ENCODE measurements at places on chromosomes 12 and 14.
A peak's percentile ranks its signal among the peaks of the same experiment; 100 is the strongest.

GRCh38 chr14:100317912-100318808, 5.0 kb upstream of the SLC25A47 start:
- peak; percentile 74 for DNase-seq

- DNase-seq = no peak
These were observed 8.7 kb upstream of the RNASE4 start for GRCh38 chr14:20675669-20676068.

GRCh38 chr12:31230004-31230403, 95.9 kb downstream of the SINHCAF start:
- no peak for DNase-seq

- peak; percentile 58 for DNase-seq
These were observed 5.7 kb downstream of the RAB35 start for GRCh38 chr12:120110550-120111501.

GRCh38 chr14:26206640-26207039, 391.2 kb downstream of the NOVA1 start:
- no peak for DNase-seq

DNA sequence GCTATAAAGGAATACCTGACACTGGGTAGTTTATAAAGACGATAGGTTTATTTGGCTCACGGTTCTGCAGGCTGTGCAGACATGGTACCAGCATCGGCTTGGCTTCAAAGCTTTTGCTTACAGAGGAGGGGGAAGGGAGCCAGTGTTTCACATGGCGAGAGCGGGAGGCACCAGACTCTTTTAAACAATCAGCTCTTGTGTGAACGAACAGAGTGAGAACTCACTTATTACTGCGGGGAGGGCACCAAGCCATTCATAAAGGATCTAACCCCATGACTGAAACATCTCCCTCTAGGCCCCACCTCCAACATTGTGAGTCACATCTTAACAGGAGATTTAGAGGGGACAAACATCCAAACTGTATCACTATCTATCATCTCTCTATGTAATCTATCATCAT, 227.4 kb downstream of the TMEM132D start:
- no peak for DNase-seq

DNA sequence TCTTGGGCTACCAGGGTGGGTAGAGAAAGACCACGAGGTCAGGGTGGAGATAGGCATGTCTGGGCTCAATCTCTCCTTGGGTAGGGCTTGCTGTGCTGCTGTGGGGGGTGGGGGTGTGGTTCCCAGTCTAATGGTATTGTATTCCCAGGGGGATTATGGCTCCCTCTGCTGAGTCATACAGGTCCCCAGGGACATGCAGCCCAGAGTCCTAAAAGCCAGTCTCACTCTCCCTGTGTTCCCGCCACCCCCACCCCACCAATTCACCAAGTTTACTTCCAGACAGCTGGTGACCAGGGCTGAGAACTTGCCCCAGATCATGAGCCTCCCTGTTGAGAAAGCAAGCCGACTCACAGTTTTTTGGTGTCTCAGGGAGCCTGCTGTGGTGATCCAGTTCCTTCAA, 367.6 kb downstream of the C12orf75 start:
- DNase-seq = no peak

DNA sequence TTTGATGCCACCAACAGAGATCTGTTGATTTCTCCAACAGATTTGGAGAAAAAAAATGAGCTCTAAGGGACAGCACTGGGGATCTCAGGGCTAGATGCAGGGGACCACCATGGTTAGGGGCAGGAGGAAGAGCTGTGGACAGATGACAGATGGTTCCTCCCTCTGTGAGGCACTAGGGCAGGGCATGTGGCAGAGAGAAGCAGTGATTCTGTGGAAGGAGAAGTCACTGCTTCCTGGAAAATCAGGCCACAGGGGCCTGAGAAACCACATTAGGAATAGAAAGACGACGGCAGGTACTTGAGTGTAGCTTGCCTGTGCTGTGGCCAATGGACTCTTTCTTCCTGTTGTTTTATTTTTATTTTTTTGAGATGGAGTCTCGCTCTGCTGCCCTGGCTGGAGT, 24.9 kb upstream of the TMED2 start:
- DNase-seq = no peak

DNA sequence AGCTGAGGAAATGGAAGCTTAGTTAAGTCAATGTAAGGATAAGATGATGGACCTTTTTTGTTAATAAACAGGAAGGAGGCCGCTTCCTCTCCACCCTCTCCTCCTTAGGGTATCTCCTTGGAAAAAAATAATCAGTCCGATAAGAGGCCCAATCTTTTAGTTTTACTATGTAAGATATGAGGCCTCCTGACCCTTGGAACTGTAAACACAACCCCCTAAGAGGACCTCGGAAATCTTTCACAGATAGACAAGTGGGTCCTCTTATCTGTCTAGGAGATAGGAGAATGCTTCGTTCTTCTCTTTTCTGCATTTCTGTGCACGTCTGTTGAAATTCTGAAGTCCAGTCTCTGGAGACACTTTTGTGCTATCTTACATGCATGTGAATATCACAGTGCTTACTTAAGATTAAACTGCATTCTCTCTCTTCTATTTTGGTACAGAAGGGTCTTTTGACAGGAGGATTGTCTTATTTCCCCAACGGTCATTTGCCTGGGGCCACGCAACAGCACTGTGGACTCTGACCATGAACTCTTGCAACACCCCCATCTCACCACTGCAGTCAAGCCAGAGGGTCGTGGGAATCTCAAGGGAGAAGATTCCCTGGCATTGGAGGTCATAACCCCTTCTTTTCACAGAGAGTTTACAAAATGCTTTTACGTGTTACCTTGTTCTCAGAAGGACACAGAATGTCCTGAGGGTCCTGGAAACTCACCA, 313.0 kb upstream of the RTL1 start:
- no peak for DNase-seq

GRCh38 chr14:77618381-77618970, 2.0 kb upstream of the SPTLC2 start:
- no peak for DNase-seq

DNA sequence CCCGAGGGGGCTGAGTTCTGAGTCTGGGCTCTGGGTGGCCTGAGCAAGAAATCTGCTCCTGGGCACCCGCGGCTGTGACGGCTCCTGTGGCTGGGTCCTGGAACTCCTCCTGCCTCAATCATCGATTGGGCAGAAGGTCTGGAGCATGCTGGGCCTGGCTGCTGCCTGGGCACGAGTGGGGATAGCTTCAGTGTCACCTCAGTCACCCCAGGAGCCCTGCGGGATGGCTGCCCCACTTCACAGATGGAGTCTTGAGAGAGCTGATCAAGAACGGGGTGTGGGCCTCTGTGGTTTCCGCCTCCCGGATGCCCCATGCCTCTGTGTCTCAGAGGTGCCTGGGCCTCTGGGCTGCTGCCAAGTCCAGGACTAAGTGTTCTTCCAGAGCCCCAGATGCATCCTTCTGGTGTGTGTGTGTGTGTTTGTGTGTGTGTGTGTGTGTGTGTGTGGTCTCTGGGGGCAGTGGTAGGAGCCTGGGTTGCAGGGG, 185.6 kb upstream of the C14orf180 start:
- DNase-seq = peak; percentile 80

DNA sequence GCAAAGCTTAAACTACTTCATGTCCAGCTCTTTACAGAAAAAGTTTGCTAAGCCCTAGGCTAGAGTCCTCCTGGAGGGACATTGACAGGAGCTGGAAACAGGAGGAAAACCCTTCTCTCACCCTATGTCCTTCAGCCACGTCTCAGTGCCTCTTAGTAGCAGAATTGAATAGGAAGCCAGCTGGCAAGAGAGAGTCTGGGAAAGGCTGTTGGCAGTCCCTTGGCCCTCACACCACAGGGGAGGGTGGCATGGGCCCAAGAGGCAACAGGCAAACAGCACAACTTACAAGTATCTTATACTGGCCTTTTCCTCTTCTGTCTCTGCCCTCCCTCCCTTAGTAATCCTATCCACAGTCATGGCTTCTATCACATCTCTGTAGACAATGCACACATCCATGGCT, 27.7 kb upstream of the DHRS2 start:
- DNase-seq = no peak

- DNase-seq = peak; percentile 81
These were observed at the start of gene TOMM20L for GRCh38 chr14:58395812-58396788. TSS of gene TOMM20L (plus strand) at chr14:58395930. CDS start at chr14:58395958, 28 bp downstream.

DNA sequence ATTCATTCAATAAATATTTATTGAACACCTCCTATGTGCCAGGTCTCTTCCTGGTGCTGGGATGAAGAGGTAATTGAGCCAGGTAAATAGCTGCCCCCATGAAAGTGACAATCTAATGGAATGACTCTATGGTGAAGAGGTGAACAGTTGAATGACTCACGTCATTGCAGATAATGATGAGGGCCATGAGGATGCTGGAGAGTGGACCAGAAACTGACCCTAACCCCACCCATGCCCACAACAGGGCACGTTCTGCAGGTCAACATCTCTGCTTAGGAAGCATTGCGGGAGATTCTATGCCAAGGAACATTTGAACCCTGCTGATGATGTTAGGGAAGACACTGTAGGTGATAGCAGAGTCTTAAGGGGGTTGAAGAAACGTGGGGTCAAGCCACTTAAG, 788.9 kb upstream of the TBX3 start:
- DNase-seq = no peak

- no peak for DNase-seq
These were observed 93.7 kb downstream of the TESC start for GRCh38 chr12:117005417-117006046.

GRCh38 chr12:124881123-124881522, 17.5 kb upstream of the SCARB1 start:
- no peak for DNase-seq

- no peak for DNase-seq
These were observed 16.8 kb downstream of the ATP5MC2 start for GRCh38 chr12:53659011-53659551.

DNA sequence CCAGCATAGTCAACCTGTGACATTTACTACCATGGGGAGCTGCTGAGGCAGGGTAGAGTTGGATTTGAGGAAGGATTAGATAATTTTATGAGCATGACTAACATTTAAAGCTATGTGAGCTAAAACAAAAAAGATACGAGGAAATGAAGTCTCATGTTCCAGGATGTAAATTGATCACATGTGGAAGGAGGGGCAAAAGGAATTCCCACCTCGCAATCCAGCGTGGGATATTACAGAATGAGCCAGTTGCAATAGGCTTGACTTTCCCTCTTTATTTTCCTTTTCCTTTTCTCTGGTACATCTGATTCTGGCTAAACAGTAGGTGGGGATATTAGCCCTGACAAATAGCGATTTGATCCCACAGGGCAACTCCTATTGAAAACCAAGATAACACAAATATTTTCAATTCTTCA, 214.9 kb upstream of the HMGA2 start:
- no peak for DNase-seq

DNA sequence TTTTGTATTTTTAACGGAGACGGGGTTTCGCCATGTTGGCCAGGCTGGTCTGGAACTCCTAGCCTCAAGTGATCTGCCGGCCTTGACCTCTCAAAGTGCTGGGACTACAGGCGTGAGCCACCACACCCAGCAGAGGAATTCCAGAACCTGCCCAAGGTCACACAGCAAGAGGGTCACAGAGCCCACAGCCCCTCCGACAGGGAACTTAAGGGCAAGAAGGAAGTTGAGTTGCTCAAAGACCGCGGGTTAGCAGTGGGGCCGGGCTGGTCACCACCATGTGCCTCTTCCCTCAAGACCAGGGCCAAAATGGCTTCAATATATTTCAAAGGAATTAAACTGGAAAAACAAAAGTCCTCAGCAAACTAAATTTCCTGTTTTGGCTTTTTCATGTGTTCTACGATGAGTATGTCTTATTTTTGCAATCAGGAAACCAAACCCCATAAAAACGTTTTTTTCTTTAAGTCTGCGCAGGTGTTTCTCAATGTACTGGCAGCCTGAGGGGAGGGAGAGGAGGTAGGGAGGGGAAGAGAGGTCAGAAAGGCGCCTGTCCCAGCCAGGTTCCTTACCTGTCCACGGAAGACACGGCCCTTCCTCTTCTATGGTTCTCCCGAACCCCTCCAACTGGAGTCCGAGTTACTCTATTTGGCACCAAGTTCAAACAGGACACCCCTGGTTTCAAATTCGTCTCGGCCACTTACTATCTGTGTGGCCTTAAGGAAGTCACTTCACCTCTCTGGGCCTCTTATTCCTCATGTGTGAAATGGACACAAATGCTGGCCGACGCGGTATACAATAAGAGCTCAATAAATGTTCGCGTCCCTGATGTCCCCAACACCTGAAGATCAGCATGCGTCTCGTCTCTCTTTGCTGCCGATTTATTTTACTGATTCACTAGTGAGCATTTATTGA, 778 bp downstream of the SLC8B1 start:
- peak; percentile 27 for DNase-seq

- no peak for DNase-seq
These were observed 3.7 kb upstream of the SELPLG start for GRCh38 chr12:108637222-108637971.

DNA sequence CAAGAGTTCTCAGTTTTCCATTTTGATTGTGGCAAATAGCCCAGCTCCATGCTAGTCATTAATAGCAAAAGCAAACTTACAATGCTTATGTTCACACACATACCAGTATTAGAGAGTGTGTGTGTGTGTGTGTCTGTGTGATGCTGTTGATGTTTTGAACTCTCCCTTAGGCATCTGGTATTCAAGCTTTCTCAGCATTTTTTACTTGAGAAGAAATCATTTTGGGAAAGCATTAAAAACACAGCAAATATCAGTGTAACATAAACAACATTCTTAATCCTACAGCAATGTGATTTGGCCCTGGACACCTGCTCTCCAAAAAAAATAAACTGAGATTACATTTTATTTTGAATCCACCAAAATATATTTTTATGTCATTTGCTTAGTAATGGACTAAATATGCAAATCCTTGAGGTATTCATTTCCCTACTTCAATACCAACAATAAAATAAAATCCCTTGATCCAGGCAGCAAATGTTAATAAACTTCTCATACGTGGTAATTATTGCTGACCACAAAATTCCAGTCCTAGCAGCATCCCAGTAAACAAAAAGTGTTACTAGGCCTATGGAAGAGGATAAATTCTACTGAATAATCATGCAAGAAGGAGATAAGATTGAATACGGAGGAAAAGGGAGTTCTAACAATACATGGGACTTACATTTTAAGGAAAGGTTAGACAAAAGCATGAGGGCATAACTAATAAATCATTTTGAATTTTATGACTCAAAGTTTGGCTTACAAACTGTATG, 249.5 kb upstream of the CLEC14A start:
- DNase-seq = no peak

DNA sequence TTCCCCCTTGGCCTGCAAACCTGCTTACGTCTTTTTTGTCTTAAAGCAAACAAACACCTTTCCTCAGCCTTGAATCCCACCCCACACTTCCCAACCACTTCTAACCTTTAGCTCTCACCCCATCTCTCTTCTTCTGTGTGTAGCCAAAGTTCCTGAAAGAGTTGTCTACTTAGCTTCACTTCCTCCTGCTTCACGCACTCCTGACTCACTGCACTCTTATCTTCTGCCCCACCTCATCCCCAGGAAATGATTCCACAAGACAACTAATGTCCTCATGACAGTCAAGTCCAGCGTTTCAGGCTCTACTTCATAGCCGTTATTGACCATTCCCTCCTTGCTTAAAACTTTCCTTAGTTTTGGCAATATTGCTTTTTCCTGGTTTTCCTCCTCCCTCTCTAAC, 22.4 kb downstream of the EIF2B2 start:
- no peak for DNase-seq

DNA sequence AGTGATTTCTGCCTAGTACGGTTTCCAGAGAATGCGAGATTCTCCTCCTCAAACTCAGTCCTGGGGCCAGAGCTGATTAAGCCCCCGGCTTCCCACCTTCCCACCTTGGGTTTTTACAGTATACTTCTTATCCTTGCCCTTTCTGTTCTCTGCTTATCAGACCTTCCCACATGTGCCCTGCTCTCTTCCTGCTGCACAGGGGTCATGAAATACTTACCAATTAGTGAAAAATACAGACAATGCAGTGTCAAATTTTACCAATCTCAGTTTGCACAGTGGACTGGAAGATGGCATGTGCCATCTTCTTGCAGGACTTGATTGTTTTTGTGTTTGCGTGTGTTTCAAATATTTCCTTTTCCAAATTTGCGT, 14.7 kb downstream of the SUSD6 start:
- DNase-seq = no peak
